Suppressor macrophage treated with lipopolysaccharide for 1 hour (primary cell): ENCODE measurements at places on chromosomes 11 and 22.

DNA sequence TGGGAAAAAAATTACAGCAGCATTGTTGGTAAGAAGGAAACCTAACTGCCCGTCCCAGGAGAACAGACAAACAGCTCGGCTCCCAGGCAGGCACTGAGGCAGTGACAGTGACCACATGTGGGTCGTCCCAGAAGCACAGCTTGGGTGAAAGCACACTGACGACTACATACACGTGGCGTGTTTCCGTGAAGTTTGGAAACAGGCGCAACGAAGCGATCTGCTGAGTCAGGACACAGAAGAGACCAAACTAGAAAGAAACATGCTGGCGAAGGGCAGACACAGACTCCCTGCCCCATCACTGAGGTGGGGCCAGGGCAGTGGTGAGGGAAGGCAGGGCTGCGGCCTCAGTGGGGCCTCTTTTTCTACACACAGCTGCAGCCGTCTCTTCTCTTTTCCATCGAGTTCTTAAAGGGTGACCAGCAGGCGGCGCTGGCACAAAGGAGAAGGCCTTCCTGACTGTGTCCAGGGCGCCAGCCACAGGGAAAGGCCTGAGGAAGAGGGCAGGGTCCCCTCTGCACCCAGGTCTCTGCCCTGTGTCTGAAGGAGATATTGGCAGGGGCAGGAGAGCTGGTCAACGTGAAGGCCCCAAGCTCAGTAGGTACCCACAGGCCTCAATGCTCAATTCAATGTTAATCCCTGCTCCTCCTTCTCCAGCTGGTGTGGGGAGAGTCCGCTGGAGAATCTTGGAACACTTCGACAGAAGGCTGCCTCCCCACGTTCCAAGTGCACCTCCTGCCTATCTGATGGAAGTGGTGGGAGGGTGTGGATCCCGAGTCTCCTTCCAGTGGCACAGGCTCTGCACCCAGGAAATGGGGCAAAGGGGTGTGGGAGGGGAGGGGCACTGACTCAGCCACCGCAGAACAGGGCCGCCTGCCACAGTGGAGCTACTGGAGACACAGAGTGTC, 19.9 kb downstream of the CARS1 start:
- DNase-seq = peak; percentile 82

GRCh38 chr11:78290293-78291176, 101.8 kb downstream of the USP35 start:
- peak; percentile 96 for DNase-seq

DNA sequence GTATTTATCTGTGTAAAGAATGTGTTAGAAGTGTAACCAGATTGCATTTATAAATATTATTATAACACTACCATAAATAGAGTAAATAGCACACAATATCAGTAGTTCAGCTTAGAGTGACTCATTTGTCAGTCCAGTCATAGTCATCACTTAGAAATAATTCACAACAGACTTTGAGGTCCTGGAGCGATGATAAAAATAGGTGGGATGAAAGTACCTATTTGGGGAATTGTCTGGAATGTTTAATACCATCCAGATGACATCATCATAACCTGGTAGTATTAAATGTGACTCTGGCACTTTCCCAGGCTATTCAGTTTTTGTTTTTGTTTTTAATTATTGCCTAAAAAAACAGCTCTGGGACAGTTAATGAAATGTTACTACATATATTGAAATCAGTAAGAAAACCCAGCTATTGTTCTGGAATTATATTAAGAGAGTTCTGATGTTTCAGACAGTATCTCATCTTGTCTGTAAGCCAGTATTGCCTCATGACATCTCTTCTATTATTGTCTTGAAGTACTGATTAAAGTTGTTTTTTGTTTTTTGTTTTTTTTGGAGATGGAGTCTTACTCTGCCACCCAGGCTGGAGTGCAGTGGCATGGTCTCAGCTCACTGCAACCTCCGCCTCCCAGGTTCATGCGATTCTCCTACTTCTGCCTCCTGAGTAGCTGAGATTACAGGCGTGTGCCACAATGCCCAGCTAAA, 74.8 kb downstream of the SIK2 start:
- DNase-seq = no peak

GRCh38 chr11:61554172-61554988, 26.5 kb downstream of the SYT7 start:
- no peak for DNase-seq

DNA sequence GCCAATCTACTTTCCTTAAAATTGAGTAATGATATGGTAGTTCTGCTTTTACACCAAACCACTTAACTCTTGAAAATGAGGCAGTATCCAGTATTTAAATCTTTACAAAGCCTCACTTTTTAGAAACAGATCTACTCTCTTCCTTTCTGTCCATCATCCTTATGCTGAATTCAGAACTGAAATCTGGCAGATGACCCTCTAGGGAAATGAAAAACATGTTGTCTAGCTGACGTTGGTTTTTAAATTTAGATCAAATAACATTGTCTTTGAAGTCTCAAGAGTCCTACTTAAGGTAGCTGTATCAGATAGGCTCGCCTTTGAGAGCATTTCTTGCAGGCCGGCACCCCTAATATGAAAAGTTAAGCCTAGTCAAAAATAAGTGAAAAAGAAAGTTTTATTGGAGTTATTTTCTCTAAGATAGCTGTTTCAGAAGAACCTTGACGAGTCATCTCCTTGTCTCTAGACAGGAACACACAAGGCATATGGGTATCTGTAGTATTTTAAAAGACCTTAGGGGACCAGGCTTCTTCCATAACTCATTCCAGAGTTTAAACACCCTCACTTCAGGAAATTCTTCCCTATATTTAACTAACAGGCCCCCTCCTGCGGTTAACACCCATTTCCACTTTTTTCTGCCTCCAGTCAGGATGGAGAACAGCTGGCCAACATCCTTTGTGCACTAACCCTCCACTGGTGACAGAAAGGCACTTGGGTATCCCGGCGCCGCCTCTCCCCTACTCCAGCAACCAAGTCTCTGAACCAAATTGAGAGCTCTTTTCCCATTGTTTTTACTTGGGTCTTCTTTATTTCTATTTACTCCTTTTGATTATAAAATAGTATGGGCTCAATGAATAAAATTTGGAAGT, 81.2 kb downstream of the WNT11 start:
- peak; percentile 37 for DNase-seq
